Endothelial cell of coronary artery (primary cell): ENCODE measurements at places on chromosomes 5 and 9. TPM values are rescaled to one million over a fixed set of nuclear protein-coding genes. Genes with fewer than 3 reads are reported as not detected.

The RGS14 gene
- total RNA-seq, result 4.5 and 5.5 TPM in 2 replicates

The TAF1L gene
- total RNA-seq, result under 0.01 TPM in 2 replicates

The CDKN2B-AS1 gene
- total RNA-seq, result 0.75 and 2.2 TPM in 2 replicates

The EXOSC3 gene
- 30.2 and 35.8 TPM in 2 replicates for total RNA-seq

The C9 gene
- total RNA-seq, result 0.27 TPM in 1 of 2 replicates, not detected in the other

The GAS1 gene
- 0.09 and 1.2 TPM in 2 replicates for total RNA-seq

The PCDHA5 gene
- total RNA-seq, result 0.09 TPM in 2 replicates

The RORB gene
- total RNA-seq, result under 0.01 TPM in 1 of 2 replicates, not detected in the other

The CFAP77 gene
- 0.09 TPM in 1 of 2 replicates, not detected in the other for total RNA-seq

The WDR38 gene
- not detected in 2 replicates for total RNA-seq

The HSPB3 gene
- not detected in 2 replicates for total RNA-seq

The RNF183 gene
- total RNA-seq, result not detected in 2 replicates

The RANBP17 gene
- 5.9 and 12.4 TPM in 2 replicates for total RNA-seq

The FBXL17 gene
- 3.6 and 5.3 TPM in 2 replicates for total RNA-seq

The IRX1 gene
- 0.27 TPM in 1 of 2 replicates, not detected in the other for total RNA-seq

The PCDHA4 gene
- total RNA-seq, result 0.75 and 1.1 TPM in 2 replicates

The GAPVD1 gene
- total RNA-seq, result 39.4 and 54.3 TPM in 2 replicates
